ENCODE measurements at places on chromosomes 7 and 10.

DNA sequence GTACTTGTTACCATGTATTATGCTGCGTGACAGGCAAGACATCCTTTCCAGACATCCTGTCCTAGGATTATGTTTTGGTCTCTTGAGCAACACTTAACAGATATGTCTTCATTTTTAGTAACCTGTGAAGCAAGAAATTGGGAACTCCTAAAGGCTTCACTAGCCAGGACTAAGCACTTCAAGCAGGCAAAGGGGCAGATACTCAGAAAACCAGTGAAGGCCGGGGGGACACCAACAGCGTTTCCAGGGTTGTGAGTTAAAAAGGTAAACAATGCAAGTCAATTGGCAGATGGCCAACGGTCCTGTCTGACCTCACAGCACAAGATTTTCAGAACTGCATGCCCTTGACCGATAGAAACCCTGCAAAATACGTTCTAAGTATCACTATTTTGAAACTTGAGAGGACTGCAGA lies 77.6 kb upstream of the SFMBT2 start:
- DNase-seq: no peak

DNA sequence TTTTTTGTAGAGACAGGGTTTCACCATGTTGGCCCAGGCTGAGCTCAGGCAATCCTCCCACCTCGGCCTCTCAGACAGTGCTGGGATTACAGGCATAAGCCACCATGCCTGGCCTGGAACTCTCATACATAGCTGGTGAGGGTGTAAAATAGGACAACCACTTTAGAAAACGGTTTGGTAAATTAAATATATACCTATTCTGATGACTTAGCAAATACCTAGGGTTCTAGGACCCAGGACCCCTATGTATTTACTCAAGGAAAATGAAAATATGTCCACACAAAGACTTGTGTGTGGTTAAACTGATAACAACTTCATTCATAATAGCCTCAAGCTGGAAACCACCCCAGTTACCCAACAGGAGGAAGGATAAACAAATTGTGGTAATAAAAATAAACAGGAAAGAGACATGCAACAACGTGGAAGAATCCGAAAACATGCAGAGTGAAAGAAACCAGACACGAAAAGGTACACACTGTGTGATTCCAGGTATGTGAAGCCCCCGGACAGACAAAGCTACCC lies 52.7 kb downstream of the CARD11 start:
- no peak for DNase-seq

DNA sequence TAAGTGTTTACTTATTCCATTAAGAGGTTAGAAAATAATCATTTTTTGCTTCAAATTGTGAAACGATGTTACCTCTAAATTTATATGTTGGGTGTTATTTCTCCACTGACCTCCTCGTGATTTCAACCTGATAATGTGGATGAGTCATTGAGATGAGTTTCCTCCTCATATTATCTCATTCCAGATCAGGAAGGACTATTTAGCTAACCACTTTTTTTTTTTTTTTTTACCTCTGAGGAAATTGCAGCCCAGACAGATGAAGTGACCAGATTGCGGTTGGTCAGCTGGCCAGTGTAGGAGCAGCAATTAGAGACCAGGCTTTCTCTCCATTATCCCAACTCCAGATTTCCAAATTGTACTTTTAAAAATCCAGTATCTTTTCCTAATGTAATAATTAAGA lies 248.7 kb downstream of the FZD1 start:
- DNase-seq: no peak

- DNase-seq: no peak
Observed at GRCh38 chr7:110786328-110786965, 304.5 kb upstream of the LRRN3 start.

GRCh38 chr10:128373071-128373749 lies 247.0 kb upstream of the MKI67 start:
- DNase-seq: no peak
